ENCODE measurements at places on chromosomes 12 and 14. TPM values are rescaled to one million over a fixed set of nuclear protein-coding genes. Genes with fewer than 3 reads are reported as not detected.

Gene SLC35F4
- total RNA-seq, result not detected

Gene KRT5
- 6.7 TPM for total RNA-seq

Gene BMP4
- 14.8 TPM for total RNA-seq

Gene FAIM2
- 2.6 TPM for total RNA-seq

Gene GLT8D2
- total RNA-seq, result 66.3 TPM

Measured in smooth muscle cell of trachea (primary cell).